ENCODE measurements at places on chromosomes 11 and 22.

DNA sequence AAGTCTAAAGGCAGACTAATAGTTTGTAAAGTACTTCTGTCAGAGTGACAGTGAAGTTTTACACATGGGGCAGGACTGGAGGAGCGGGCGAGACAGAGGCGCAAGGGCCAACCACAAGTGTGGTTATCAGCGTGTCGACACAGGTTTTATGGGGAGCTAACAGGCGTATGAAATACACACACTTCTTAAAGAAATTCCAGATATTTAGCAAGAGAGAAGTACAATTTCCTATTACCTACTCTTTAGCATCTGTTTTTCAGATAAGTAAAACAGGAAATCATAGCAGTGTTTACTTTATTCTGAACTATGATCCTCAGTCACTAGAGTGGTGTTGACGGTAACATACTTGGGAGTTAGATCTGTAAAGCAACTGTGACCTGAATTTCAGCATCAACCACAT is 22.5 kb downstream of the VSIG10L2 start:
- no peak for DNase-seq

GRCh38 chr11:1011320-1011698 is 25.2 kb downstream of the MUC6 start:
- no peak for DNase-seq

DNA sequence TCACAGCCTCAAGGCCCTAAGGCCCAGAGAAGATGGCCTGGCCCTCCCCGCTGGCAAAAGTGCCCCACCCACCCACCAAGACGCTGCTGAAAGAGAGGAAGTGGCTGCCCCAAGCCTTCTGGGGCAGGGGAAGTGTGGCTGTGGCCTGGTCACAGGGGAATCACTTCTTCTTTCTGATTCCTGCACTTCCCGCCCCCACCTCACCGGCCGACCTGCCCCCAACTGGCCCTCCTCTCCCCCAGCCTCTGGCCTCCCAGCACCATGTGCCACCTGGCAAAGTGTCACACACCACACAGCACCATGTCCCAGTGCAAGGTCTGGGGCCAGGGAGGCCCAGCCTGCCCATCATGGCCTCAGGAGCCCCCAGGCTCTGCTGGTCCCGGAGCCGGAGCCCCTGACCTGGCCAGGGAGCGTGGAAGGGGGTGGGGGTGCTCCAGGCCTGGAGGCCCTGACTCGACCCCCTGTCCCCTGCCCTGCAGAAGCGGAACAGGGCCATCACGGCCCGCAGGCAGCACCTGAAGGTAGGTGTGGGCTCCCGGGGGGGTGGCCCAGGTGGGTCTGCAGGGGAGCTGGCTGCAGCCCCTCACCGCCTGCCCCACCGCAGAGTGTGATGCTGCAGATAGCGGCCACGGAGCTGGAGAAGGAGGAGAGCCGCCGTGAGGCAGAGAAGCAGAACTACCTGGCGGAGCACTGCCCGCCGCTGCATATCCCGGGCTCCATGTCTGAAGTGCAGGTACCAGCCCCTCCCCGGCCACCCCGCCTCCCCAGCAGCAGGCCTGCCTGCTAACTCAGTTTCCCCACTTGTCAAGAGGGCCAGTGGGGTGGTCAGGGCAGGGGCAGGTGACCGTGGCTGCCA is 1.4 kb downstream of the TNNI2 start:
- DNase-seq: peak; percentile 53

- DNase-seq: no peak
Observed at GRCh38 chr22:30004694-30005093, 75.6 kb upstream of the HORMAD2 start.

DNA sequence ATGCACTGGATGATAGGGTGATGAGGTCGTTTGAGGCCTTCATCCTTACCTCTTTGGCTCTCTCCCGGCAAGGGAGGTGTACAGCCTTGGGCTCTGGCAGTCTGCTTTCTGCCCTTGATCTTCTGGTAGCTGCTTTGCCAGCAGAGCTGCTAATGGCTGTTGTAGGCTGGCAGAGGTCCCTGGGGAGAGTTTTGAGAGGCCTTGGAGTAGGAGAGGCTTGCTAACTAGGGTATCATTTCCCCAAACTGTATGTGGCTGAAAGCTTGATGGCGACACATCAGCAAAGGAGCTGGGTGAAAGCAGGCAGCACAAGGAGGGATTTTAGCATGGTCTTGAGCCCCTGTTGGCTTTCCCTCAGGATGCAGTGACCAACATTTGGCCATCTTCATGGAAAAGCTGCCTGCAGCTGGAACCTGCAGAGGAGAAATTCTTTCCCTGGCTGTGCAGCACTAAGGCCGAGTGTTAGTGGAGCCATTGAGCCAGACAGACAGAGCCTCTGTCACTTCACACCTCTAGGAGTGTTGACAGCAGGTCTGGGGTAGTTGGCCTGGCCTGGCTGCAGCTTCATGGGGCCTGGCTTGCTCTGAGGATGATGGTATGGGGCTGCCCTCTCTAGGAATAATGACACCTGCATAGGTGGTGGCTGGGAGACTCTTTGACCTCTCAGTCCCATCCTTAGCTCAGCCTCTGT is 3.5 kb upstream of the AMPD3 start:
- DNase-seq: no peak

All from GM18507 (cell line).